ENCODE measurements at places on chromosomes 6 and 20. TPM values are rescaled to one million over a fixed set of nuclear protein-coding genes. Genes with fewer than 3 reads are reported as not detected.

The SPATA25 gene
- total RNA-seq = 1.6 TPM

The RPN2 gene
- total RNA-seq = 180 TPM

The KHDC3L gene
- total RNA-seq = not detected

The SLCO4A1 gene
- total RNA-seq = 0.26 TPM

The OR12D3 gene
- total RNA-seq = not detected

The PAK5 gene
- total RNA-seq = not detected

The ASIP gene
- total RNA-seq = not detected

The RAET1G gene
- total RNA-seq = 0.82 TPM

The OTOR gene
- not detected for total RNA-seq

The GMPR gene
- 34.8 TPM for total RNA-seq

The DEK gene
- total RNA-seq = 44.0 TPM

The GMNN gene
- 9.2 TPM for total RNA-seq

The TENT5A gene
- 9.9 TPM for total RNA-seq

The ARMC2 gene
- total RNA-seq = 0.94 TPM

The IP6K3 gene
- total RNA-seq = 2.3 TPM

The DLK2 gene
- total RNA-seq = 5.8 TPM

The CALHM6 gene
- 0.68 TPM for total RNA-seq

The CPXM1 gene
- total RNA-seq = 13.2 TPM

The KHDC1L gene
- total RNA-seq = not detected

The PSORS1C1 gene
- 0.82 TPM for total RNA-seq

The TAGAP gene
- total RNA-seq = not detected

The TFEB gene
- total RNA-seq = 2.6 TPM

The TASP1 gene
- 6.0 TPM for total RNA-seq

The BANF2 gene
- total RNA-seq = not detected

The HEY2 gene
- not detected for total RNA-seq

The FOXQ1 gene
- total RNA-seq = not detected

The BAG2 gene
- 12.2 TPM for total RNA-seq

The EPHA7 gene
- 0.09 TPM for total RNA-seq

The WFDC11 gene
- not detected for total RNA-seq

The C20orf141 gene
- total RNA-seq = 0.47 TPM

The FILIP1 gene
- 0.43 TPM for total RNA-seq

The SIRPG gene
- not detected for total RNA-seq

The GUCA1A gene
- not detected for total RNA-seq

The NT5E gene
- 65.3 TPM for total RNA-seq

The KIF13A gene
- total RNA-seq = 15.1 TPM

The TAF4 gene
- total RNA-seq = 2.8 TPM

The CRISP2 gene
- not detected for total RNA-seq

The ACTL10 gene
- 1.4 TPM for total RNA-seq

The TRIM15 gene
- total RNA-seq = not detected

The TCP11 gene
- total RNA-seq = not detected

The GPSM3 gene
- total RNA-seq = 0.26 TPM

The SMPDL3A gene
- 14.3 TPM for total RNA-seq

The PPP1R14C gene
- total RNA-seq = not detected

Data from pericardium fibroblast (primary cell).